Right kidney (tissue), 9 donors: ENCODE measurements at places on chromosomes 12 and 14.

- DNase-seq = no peak
Observed at GRCh38 chr12:42968426-42968825, 378.9 kb upstream of the PRICKLE1 start.

GRCh38 chr12:111386885-111387284 lies 18.0 kb upstream of the PHETA1 start:
- DNase-seq = no peak

- no peak for DNase-seq
Observed at GRCh38 chr12:52337054-52337453, 15.9 kb upstream of the KRT83 start.

- DNase-seq = no peak
Observed at GRCh38 chr12:92149563-92149962, 3.9 kb upstream of the BTG1 start.

GRCh38 chr12:93857991-93858447 lies 180.8 kb downstream of the CRADD start:
- DNase-seq = no peak

DNA sequence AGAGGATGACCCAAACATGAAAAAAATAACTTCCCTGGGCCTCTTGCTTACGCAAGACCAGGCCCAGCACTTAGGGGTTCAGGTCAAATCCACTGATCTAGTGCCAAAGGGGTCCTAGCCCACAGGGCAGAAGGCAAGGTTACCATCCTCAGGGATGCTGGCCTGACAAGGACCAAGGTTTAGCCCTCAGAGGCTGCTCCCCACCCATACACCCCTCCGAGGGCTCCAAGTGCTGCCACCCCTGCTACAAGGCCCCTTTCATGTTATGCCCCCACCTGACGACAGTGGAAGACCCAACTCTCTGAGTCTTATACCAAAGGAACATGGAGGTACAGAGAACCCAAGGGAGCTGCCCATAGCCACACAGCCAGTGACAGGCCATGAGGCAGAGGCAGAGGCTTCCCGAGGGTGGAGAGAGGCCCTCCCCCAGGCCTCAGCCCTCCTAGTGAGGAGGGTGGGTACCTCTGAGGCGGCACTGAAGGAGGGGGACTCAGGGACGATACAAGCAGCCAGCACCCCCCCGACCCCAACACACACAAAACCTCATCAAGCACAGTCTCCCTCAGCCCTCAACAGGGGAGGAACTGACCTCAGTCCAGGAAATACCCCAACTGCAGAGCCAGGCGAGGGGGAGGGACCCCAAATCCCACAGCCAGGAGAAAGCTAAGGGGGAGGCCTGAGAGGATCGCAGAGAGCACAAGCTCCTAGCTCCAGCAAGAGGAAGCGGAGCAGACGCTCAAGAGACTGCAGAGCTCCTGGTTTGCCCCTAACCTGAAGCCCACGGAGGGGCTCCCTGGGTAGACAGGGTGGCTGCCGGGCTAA lies 37.0 kb downstream of the ANAPC7 start:
- DNase-seq = no peak

DNA sequence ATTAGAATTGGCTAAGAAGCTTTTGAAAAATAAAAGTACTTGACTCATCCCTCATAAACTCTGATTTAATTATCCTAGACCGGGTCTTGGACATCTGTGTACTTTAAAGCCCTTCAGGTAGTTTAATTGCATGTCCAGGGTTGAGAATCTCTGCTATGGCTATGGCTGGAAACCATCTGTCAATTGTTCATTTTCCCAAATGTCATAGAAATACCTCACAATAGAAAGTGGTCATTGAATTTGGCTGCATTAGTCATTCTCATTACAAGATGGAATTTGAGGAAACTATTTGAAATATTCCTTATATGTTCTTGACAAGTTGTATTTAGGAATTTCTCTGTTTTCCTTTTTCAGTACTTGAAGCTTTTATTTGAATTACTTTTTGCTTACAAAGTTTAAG lies 111.3 kb downstream of the TSHR start:
- no peak for DNase-seq

DNA sequence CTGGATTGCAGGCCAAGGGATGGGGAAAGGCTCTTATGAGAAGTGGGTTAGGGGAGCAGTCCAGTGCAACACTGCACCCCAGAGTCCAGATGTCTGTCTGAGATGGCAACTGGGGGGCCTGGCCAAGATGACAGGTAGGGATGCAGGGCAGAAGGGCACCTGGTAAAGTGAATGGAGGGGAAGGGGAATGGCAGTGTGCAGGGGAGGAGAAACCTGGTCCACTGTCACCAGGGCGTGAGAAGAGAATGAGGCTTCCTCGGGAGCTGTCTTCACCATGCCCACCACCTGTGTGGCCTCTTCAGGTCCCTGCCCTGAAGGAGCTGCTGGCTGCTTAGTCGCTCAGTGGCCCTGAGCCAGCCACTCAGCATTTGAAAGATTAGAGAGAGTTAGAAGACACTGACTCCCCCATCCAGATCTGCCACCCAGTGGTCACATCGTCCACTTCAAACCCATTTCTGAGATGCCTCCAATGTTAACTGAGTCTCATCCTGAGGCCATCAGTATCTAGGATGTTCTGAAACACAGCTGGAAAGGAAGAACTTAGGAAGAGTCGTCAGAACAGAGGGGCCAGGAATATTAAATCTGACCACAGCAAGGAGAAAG lies 57.3 kb downstream of the PLEKHG3 start:
- DNase-seq = no peak

- DNase-seq = no peak
Observed at GRCh38 chr14:77187649-77188012, 6.0 kb downstream of the TMEM63C start.

DNA sequence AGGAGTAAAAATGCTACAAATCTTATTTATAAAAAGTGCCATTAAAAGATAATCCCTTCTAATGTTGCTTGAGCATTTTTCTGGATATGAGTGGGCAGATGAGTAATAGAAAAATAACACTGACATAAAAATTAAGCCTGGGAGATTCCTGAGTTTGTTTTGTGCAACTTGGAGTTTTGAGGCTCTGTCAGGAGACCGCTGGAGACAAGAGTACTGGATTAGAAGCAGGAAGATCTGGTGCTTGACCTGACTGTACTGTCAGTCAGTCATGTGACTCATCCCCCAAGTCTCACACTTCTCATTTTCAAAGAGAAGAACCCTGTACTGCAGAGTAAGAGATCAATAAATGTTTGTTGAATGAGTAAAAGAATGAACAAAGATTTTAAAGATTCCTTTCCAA lies 29.4 kb downstream of the ANO4 start:
- no peak for DNase-seq

- DNase-seq = no peak
Observed at GRCh38 chr12:51448618-51449256, 24.1 kb downstream of the SLC4A8 start.

DNA sequence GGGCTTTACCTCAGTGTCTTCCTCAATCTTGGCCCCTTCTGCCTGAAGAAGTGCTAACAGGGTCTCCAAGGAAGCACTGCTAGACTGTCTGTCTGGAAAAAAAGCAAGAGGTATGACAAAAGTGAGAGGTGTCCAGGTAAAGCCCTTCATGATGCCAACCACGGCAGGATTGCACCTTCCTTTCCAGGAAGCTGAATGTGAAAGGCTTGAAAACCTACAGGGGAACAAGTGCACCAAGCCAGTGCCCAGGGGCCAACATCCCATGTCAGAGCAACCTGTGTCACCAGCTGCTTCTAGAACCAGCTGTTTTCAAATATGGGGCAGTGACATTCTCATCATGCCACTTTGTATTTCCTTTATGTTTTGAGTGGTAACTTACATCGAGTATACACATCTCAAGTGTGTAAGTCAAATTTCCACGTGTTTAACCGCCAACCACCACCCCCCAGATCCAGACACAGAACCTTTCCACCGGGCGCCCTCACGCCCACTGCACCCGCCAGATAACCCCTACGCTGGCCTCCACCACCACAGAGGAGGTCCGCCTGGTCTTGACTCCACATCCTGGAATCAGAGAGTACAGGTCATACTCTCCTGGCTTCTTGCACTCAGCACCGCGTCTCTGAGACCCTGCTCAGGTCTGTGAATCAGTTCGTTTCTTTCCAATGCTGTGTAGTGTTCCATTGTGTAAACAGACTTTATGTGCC lies 27.3 kb downstream of the VPS37B start:
- no peak for DNase-seq

DNA sequence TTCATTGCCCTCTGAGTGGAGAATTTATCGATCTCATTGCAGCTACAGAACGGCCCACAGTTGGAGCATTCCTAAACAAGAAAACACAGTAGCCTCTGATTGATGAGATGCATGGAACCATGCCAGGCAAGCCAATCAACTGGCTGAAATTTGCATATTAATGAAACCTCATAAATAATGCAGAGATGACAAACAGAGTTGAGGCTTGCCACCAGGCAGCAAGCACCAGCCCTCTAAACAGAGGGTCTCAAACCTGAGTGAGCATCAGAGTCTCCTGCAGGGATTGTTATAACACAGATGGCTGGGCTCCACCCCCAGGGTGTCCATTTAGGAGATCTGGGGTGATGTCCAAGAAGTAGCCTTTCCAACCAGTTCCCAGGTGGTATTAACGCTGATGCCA lies 60.9 kb upstream of the CMKLR1 start:
- DNase-seq = no peak

DNA sequence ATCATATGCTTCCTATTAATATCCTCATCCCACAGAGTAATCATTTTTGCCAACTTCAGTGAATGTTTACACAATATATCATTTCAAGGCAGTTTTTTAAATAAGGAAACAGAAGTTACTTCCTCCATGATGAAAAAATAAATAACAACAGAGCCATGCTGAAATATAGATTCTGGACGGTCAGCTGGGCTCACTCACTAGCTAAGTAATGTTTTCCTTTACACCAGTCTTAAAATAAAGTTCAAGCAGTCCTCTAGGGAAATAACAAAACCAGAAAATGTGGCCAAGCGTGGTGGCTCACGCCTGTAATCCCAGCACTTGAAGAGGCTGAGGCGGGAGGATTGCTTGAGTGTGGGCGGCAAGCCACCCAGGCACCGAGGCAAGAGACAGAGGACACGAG lies 28.7 kb downstream of the AICDA start:
- no peak for DNase-seq

DNA sequence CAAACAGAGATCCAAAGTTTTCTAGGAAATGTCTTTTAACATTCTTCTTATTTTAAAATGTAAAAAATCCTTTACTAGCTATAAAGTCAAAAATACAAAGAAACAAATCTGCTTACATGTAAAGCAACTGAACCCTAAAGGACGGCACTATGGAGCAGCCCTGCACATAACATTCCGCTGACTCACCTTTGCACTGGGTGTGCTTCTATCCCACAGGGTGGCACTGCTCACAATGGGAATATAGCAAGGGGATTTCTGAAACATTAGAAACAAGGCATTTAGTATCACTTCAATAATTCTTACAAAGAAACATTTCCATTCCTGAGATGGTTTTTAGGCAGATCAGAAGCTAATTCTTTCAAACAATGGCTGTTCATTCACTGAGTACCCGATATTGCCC lies 94.3 kb downstream of the C12orf42 start:
- no peak for DNase-seq

DNA sequence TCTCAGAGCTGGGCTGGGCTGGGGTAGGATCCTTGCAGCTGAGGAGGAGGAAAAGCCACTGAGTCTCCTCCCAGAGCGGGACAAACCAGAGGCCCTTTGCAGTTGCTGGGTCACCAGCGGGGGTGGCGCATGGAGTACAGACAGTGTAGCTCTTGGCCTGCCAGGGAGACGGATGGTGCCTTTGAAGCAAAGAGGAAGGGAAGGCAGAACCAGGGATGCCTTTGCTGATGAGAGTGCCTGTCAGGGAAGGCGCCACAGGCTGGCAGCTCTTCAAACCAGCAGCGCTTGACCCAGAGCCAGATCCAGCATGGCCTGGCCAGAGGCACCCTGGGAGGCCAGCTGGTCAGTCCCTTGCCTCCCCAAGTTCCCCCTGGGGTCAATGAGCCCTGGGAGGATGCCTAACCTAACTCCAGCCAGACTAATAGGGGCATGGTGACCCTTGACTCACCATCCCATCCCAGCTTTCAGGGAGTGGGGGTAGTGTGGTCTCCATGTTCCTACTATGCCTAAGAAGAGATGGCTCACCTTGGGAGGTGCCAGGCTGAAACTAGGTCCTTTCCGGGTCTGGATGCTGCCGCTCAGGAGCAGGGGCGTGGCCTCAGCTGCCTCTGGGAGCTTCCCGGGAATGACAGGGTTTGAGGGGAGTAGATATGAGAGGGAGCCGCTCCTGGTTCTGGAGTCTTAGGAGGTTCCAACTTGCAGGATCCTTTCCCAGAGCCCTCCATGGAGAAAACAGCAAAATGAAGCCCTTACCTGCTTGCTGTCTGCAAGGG lies 19.8 kb downstream of the VASH1 start:
- no peak for DNase-seq

- no peak for DNase-seq
Observed at GRCh38 chr12:85741046-85741445, 95.2 kb downstream of the RASSF9 start.

GRCh38 chr14:90788031-90788430 lies 28.2 kb downstream of the TTC7B start:
- DNase-seq = no peak

DNA sequence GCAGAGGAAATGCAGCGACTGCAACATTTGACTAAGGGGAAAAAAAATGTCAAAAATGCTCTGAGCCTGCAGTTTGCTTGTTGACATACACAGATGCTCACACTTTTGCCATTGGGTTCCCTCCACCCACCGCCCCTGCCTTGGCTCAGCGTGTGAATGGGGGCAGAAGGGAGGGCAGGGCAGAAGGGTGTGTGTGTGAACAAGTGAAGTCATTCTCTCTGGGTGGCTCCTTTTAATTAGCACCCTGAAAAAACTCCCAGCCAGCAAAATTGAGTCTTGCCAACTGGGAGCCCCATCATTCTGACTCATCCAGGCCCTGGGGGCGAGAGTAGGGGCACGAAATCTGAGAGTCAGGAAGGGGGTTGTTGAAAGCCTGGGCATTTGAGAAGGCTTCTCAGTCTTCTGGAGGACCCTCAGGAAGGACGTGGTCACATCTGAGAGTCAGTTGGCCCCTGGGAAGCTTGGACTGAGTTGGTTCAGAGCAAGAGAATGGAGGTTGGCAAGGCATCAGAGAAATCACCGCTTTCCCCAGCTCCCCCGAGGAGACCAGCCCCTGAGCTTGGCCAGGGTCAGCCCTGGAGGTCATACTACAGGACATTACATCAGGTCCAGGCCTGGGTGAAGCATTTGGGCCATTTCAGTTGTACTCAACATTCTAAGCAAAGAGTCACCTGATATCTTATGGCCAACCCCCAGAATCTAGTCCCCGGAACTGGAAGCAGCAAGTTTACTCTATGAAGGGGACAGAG lies 22.7 kb upstream of the KRT78 start:
- DNase-seq = no peak

DNA sequence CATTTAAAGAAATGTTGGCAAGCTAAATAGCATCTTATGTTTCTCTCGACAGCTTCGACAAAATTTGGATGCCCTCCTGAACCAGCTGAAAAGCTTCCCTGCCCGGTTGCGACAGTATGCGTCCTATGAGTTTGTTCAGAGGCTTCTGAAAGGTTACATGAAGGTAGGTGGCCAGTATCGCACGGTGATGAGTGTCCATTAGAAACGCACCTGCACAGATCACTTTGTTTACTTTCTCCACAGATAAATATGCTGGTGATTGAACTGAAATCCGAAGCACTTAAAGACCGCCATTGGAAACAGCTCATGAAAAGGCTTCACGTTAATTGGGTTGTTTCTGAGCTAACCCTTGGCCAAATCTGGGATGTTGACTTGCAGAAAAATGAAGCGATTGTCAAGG lies 36.5 kb downstream of the DYNC1H1 start:
- DNase-seq = no peak
